ENCODE measurements at places on chromosomes 3 and 15.

DNA sequence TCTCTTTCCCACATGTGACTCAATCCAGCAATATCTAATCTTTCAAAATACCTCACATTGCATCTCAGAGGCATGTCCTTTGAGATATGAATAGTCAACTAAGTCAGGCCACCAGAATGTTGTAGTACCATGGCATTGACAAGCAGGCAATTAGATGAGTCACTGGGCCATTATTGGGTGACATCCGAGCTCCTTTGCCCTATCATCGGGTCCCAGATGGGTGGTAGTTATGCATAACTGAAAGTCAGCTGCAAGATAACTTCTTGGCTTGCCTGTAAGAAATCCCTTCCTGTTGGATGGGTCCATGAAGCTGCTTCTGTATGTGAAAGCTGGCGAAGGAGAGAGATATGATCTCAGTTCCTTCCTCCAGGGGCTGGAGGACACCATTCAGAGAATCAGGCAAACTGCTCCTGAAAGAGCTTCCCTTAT is 32.8 kb downstream of the ARRDC4 start:
- no peak for DNase-seq

DNA sequence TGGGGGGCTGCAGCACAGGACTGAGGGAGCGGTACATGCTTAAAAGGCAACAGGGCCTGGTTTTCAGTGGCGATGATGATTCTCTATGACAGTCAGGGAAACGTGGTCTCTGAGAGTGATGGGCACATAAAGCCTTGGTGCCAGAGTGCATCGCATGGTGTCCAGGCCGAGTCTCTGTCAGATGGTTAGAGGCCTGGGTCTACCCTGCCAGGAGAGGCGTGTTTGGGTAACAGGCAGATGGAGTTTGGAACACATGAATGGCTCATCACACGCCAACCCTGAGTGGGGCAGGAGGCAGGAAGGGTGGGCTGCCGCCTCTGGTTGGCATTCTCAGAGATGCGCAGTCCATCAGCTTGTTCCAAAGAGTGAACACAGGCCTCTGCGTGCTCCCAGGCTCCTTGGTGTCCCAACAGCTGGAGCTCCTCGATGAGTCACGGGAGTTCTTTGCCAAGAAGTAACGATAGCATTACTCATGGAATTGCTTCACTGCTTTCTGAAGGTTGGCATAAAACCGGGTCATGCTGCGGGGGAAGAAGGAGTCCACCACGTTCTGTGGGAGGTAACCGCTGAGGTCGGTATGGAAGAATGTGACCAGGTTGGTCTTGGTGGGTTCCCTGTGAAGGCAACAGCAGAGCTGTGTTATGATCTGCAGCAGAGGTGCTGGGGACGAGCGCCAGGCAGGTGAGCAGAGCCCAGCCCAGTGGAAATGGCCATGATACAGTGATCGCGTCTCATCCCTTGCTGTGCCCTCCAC is 11.0 kb downstream of the STARD5 start:
- DNase-seq: no peak

DNA sequence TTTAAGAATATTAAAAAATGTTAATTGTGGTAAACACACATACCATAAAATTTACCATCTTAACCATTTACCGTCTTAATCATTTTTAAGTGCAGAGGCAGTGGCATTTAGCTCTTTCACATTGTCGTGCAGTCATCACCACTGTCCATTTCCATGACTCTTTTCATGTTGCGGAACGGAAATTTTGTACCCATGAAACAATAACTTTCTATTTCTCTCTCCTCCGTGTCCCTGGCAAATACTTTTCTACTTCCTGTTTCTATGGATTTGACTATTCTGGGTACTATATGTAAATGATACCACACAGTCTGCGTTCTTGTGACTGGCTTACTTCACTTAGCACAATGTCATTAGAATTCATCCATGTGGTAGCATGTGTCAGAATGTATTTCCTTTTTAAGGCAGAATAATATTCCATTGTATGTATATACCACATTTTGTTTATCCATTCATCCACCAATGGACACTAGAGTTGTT is 27.9 kb downstream of the AKAP13 start:
- peak; percentile 55 for DNase-seq

DNA sequence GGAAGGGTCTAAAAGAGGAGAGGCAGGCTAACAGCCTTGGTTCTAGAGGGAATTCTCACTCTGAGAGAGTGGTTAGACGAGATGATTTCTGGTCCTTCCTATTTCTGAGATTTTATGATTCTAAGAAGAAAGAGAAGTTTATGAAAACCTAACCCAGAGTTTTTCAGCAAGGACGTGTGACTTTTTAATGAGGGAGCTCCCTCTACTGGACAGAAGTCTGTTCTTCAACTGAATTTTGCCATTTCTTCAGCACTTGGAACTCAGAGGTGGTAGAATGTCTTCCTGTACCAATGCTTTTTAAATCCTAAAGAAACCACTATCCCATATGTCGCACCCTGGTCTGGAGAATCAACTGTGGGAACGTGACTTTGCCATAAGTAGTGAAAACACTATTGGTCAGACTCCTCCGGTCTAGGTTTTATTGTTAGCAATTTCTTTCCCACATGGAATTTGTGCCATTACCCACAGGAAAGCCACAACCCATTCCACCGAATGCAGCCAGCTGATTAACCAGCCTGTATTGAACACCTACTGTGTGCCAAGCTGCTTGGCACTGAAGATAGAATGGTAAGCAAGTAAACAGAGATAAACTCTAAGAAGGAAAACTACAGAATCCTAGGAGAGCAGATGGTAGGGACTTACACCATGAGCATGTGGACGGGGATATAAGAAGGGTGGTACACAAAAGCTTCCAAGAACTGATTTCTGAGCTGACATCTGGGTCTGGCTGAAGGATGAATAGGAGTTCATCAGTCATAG is 199.5 kb upstream of the LMCD1 start:
- DNase-seq: no peak

GRCh38 chr3:69690-70089 is 126.9 kb upstream of the CHL1 start:
- no peak for DNase-seq

- no peak for DNase-seq
Measured at GRCh38 chr15:68465861-68466560, 34.0 kb upstream of the ITGA11 start.

- no peak for DNase-seq
Measured at GRCh38 chr3:175399156-175399840, 540.2 kb downstream of the NAALADL2 start.

DNA sequence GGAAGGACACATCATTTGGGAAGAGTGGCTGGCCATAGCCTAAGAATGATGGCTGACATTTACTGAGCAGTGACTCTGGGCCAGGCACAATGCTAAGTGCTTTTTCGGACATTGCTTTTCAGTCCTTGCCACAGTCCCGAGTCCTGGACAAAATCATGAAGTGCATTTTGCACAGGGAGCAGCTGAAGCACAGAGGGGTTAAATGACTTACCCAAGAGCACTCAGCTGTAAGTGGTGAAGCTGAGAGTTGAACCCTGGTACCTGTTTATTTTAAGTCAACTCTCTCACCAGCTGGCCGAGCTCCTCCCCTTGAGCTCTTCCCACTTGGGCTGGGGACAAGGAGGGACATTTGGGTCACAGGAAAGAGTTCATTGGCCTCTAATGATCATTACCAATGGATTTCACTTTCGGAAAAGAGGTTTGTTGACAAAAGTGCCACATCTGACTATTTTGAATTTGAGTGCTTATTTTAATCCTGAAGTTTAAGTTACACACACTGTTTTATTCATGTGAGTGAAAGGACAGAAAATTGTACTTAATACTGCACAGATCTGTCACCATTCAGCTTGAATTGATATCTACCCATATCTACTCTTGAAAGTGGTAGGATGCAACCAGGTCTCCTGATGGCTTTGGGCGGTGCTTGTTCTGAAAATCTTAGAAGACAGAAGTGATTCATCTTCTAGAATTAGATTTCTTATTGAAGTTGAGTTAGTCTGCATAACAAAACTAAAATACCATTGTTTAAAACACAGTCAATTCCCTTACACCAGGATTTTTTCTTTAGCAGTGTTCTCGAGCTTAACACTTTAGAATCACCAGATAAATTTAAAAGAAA is 368.7 kb upstream of the PROK2 start:
- no peak for DNase-seq

- DNase-seq: no peak
Measured at GRCh38 chr3:63060412-63060811, 185.2 kb upstream of the CADPS start.

DNA sequence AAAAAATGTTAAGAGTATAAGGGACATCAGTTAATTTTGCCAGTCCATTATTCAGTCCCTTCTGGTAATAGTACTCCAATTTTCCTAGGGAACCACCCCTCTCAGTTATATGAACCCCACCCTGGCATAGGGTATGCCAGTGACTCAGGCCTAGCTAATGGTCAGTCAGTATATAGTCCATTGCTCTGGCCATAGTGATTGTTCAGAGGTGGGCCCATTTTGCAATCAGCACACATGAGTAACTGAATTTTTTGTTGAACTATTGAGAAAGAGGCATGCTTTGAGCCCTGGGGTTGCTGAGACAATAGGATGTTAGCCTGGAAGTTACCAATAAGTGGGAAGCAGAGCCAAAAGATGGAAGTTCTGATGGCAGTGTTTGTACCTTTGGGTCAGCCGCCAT is 4.1 kb downstream of the LRCH3 start:
- no peak for DNase-seq

- no peak for DNase-seq
Measured at GRCh38 chr3:70742081-70742480, 429.6 kb upstream of the MDFIC2 start.

DNA sequence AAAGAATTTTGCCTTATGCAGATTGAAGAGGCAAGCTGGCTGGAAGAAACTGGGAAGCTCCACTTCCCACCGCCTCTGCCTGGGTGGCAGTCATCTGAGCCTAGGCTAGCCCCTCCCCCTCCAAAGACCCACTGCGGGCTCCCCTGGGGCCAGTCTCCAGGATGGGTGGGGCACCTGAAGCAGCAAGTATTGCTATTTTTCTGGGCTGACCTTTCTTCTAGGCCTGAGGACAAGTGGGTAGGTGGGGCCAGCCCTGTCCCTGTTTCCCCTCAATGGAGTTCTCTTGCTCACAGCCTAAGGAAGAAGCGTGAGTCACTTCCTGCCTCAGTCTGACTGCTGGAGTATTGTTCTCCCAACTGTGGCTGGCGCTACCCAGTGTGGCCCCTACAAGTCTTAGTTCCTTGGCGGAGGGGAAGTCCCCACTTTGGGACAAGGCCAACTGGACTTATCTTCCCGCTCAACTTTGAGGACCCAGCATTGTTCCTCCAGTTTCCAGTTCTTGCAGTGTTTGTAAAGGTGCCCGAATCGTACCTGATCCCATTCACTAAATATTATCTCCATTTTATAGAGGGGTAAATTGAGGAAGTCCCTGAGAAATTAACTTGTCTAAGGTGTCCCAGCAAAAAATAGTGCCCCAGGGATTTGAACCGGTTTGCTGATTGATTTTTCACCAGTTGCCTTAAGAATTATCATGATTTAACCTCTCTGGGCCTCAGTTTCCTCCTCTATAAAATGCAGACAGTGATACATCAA is 1.4 kb downstream of the FURIN start:
- peak; percentile 82 for DNase-seq

DNA sequence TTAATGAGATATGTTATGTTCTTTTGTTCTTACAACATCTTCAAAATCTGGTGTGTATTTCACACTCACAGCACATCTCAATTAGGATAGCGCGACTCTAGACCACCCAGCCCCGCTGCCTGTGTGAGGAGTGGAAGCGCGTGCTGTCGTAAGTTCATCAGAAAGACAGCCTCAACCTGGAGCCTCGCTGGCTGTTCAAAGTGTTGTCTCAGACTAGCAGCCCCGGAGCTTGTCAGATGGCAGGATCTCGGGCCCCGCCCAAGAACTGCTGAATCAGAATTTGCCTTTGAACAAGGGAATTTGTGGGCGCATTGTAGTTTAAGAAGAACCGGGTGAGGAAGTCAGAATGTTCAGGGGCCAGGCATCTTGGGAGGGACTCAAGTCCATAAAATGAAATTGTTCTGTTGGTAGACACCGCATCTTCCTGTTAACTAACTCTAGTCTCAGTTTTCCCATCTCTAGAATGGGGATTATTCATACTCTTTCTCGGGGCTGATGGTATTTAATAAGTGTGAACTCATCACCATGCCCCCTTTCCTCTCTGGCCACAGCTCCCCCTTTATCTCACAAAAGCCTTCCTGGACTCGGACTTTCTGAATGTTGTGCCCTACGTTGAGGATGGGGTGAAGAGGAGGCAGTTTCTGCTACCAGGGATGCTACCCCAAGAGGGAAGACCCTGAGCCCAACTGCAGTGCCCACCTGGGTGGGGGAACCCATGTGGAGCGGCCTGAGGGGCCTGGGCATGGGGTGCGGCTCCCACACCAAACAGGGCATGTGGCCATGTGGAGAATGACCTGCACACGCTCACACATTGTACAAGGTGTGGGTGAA is 40.4 kb downstream of the BHLHE40 start:
- DNase-seq: peak; percentile 85

GRCh38 chr3:146262371-146263110 is 11.6 kb upstream of the PLSCR4 start:
- DNase-seq: no peak

DNA sequence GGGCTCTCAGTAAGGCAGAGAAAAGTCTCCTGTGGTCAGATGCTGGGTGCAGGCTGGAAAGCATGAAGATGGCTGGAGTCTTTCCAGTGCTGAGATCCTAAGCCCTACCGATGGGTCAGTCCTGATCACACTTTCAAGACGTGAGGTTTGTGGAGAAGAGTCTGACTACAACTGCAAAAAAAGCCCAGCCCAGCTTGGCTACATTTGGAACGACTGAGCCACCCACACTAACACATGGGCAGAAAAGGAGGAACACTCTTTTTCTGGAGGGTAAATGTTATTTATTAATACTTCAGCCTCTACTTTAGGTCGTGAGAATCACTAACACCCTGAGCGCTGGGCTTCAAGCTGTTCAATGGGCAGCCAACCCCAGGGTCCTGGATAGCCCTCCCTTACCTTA is 22.0 kb upstream of the C3orf22 start:
- no peak for DNase-seq

- no peak for DNase-seq
Measured at GRCh38 chr15:69786136-69786701, 311.5 kb downstream of the TLE3 start.

- DNase-seq: no peak
Measured at GRCh38 chr15:63029676-63030075, 12.9 kb upstream of the TPM1 start.

GRCh38 chr3:70951316-70951715 is 632.2 kb downstream of the FOXP1 start:
- DNase-seq: no peak

- DNase-seq: no peak
Measured at GRCh38 chr15:66388576-66388975, 1.9 kb downstream of the MAP2K1 start.

DNA sequence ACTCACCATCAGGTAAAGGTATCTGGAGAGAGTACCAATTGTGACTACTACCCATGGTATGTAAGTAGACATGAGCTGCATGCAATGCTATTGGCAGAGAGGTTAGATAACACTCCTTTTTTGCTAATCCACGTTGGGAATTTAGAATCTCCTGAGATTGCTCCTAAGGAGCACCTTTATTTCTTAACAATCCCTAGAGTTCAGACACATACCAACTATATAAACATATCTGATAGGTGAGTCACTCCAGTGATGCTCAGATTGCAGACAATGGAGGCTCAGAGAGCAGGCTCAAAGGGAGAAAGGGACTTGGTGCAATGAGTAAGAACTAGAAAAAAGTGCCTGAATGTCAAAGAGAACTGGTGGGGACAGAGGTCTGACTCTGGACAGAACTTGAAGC is 47.0 kb upstream of the LRRFIP2 start:
- no peak for DNase-seq

Measured in stimulated activated CD4-positive, alpha-beta T cell treated with anti-CD3 and anti-CD28 coated beads, Interleukin-15, amount 100 ng/mL, for 24 hours (primary cell).